ENCODE measurements at places on chromosomes 5 and 9. TPM values are rescaled to one million over a fixed set of nuclear protein-coding genes. Genes with fewer than 3 reads are reported as not detected.

ANKRD18A gene
- not detected for total RNA-seq

RAB3C gene
- total RNA-seq = not detected

LOX gene
- 216 TPM for total RNA-seq

ZCCHC9 gene
- 19.7 TPM for total RNA-seq

IFNA2 gene
- not detected for total RNA-seq

RNF180 gene
- 3.8 TPM for total RNA-seq

RGS7BP gene
- total RNA-seq = 0.35 TPM

FOXB2 gene
- total RNA-seq = not detected

AGXT2 gene
- not detected for total RNA-seq

ATG10 gene
- total RNA-seq = 0.77 TPM

TOR4A gene
- 4.6 TPM for total RNA-seq

NRG2 gene
- total RNA-seq = 0.12 TPM

RGS3 gene
- total RNA-seq = 51.6 TPM

PCDHB15 gene
- total RNA-seq = under 0.01 TPM

PCDHB13 gene
- 0.35 TPM for total RNA-seq

SPATA31A3 gene
- total RNA-seq = not detected

ZNF883 gene
- 4.5 TPM for total RNA-seq

LHX2 gene
- total RNA-seq = 0.34 TPM

PLPPR1 gene
- total RNA-seq = not detected

HACD4 gene
- total RNA-seq = 3.7 TPM

DNAI1 gene
- total RNA-seq = not detected

QRFP gene
- total RNA-seq = not detected

GABRA6 gene
- total RNA-seq = not detected

OR1J2 gene
- total RNA-seq = not detected

GADD45G gene
- not detected for total RNA-seq

SPINK5 gene
- total RNA-seq = not detected

SLC6A3 gene
- not detected for total RNA-seq

NR5A1 gene
- total RNA-seq = not detected
